M059J (cell line): ENCODE measurements at places on chromosomes 3 and 15. TPM values are rescaled to one million over a fixed set of nuclear protein-coding genes. Genes with fewer than 3 reads are reported as not detected.

Gene SKIL
- total RNA-seq: 33.5 and 36.8 TPM in 2 replicates

Gene SLC2A2
- total RNA-seq: 0.12 and 0.32 TPM in 2 replicates

Gene HYAL3
- total RNA-seq: 1.6 and 3.0 TPM in 2 replicates

Gene IQCF5
- total RNA-seq: not detected in 2 replicates

Gene KNG1
- total RNA-seq: not detected in 2 replicates

Gene A4GNT
- total RNA-seq: not detected in 2 replicates

Gene DUOXA2
- total RNA-seq: 0.05 TPM in 1 of 2 replicates, not detected in the other

Gene SLC28A1
- total RNA-seq: not detected in 2 replicates

Gene CCR3
- 0.20 TPM in 1 of 2 replicates, not detected in the other for total RNA-seq

Gene ALDH1A3
- total RNA-seq: 343 and 350 TPM in 2 replicates

Gene EIF4G1
- total RNA-seq: 231 and 422 TPM in 2 replicates

Gene GPR149
- not detected in 2 replicates for total RNA-seq

Gene TMEM115
- total RNA-seq: 28.0 and 38.2 TPM in 2 replicates

Gene MAP3K13
- 30.9 and 47.9 TPM in 2 replicates for total RNA-seq

Gene CIB2
- total RNA-seq: 1.9 and 2.2 TPM in 2 replicates

Gene NAA50
- 218 and 303 TPM in 2 replicates for total RNA-seq

Gene BUB1B
- 47.1 and 54.0 TPM in 2 replicates for total RNA-seq

Gene C3orf62
- 0.34 and 4.7 TPM in 2 replicates for total RNA-seq

Gene ZBED2
- 0.15 and 0.49 TPM in 2 replicates for total RNA-seq

Gene CNTN6
- not detected in 2 replicates for total RNA-seq

Gene PARL
- 73.0 and 75.4 TPM in 2 replicates for total RNA-seq

Gene CNBP
- total RNA-seq: 375 and 380 TPM in 2 replicates

Gene ST8SIA2
- 0.57 and 1.5 TPM in 2 replicates for total RNA-seq

Gene MAP6D1
- 0.30 and 0.64 TPM in 2 replicates for total RNA-seq

Gene TATDN2
- 13.4 and 14.4 TPM in 2 replicates for total RNA-seq

Gene SLC15A2
- 0.32 and 0.37 TPM in 2 replicates for total RNA-seq

Gene HHATL
- not detected in 2 replicates for total RNA-seq

Gene SOX14
- not detected in 2 replicates for total RNA-seq
